ENCODE measurements at places on chromosomes 7 and 10.

DNA sequence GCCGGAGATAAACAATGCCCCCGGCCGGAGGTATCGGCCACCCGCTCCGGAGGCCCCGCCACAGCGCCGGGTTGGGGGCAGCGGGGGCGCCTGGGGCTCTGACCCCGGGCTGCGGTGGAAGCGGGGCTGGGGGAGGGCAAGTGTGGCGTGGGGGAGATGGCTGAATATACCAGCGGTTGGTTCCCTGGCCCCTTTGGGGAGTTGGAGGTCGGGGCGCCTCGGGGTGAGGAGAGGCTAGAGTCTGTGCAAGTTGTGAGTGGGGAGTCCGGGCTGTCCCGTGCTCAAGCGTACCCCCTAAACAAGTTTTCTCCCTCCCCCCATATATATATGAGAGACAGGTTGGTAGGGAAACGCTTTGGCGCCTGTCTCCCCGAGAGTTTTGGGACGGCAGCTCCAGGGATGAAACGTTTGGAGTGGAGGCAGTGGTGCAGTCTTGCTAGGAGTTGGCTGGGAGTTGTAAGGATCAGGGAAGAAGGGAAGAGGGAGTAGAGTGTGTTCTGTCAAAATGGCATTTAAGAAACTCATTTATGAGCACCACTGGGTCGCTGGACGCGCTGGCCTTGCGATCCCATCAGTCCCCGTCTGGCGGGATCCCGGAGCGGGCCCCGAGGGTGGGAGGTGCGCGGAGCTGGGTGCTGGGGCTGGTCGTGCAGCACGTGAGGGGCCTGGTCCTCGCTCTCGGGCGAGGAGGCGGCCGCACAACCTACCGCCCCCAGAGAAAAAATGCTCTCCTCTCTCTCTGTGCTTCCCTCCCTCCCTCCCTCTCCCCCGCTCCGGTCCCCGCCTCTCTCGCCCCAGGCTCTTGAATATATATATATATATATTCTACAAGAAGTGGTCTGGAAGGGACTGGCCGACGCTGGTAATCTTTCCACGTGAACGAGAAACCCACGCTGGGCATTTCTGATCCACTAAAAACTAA, 1.1 kb downstream of the TET1 start:
- peak; percentile 10 for DNase-seq

DNA sequence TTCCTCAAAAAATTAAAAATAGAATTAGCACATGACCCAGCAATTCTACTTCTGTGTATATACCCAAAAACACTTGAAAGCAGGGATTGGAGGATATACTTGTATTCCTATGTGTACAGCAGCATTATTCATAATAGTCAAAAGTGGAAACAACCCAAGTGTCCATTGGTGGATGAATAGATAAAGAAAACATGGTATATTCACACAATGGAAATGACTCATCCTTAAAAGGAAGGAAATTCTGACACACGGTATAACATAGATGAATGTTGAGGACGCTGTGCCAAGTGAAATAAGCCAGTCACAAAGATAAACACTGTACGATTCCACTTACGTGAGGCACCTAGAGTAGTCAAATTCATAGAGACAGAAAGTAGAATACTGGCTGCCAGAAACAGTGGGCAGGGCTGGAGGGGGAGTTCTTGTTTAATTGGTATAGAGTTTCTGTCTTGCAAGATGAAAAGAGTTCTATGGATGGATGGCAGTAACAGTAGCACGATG, 26.6 kb upstream of the KAT6B start:
- DNase-seq = no peak

DNA sequence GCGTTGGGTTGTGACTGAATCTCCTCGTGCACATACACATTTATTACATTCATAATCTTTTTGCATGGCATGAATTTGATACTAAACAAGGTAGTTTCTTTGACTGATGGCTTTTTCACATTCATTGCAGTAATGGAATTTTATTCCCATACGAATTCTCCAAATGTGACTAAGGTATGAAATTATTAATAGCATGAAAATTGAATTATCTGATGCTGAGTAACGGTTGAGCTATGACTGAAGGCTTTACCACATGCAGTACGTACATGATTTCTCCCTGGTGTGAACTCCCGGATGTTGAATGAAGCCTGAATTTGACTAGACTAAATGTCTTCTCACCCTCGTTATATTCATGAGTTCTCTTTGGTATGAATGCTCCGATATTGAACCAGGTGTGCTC, 104.4 kb upstream of the C1GALT1 start:
- no peak for DNase-seq

- peak; percentile 47 for DNase-seq
Measured at GRCh38 chr10:113788604-113789083, 37.2 kb downstream of the PLEKHS1 start.

DNA sequence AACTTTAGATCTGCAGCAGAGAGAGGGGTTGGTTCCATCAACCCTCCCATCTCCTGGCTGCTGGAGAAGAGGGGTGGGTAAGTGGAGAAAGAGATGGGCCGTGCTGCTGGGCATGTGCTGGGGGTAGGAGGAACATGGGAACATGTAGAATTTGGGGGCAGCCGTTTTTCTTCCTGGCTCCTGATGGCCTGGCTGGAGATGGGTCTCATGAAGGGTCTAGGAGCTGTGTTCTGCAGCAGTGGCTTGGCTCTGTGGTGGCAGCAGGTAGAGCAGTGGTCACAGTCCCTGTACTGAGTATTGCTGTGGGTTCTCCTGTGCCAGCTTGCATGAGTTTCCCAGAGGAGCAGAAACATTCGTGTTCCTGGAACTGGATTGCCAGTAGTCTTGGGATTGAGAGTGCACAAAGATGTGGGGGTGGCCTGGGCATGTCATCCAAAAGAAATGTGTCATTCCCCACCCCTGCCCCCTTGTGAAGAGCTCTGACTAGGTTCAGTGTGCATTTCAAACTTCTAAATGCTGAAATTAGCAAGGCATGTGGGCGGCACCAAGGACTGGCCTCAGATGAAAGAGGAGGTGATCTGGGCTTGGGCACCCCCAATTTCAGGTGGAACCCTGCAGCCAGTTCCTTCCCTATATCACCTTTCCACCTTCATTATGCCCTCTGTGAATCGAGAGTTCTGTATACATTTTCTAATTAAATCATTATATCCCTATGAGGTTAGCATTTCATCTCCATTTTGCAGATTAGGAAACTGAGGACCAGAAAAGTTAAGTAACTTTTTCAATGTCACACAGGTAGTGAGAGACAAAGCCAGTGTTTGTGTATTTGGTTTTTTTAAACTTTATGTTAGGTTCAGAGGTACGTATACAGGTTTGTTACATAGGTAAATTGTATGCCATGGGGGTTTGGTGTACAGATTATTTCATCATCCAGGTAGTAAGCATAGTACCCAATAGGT, 2.1 kb downstream of the CHST3 start:
- no peak for DNase-seq
